ENCODE measurements at places on chromosomes 2 and 18.

- DNase-seq: no peak
These were observed 2.3 kb downstream of the ARL4C start for GRCh38 chr2:234494361-234495250.

GRCh38 chr2:177123048-177123447 is 89.5 kb upstream of the HNRNPA3 start:
- DNase-seq: no peak

DNA sequence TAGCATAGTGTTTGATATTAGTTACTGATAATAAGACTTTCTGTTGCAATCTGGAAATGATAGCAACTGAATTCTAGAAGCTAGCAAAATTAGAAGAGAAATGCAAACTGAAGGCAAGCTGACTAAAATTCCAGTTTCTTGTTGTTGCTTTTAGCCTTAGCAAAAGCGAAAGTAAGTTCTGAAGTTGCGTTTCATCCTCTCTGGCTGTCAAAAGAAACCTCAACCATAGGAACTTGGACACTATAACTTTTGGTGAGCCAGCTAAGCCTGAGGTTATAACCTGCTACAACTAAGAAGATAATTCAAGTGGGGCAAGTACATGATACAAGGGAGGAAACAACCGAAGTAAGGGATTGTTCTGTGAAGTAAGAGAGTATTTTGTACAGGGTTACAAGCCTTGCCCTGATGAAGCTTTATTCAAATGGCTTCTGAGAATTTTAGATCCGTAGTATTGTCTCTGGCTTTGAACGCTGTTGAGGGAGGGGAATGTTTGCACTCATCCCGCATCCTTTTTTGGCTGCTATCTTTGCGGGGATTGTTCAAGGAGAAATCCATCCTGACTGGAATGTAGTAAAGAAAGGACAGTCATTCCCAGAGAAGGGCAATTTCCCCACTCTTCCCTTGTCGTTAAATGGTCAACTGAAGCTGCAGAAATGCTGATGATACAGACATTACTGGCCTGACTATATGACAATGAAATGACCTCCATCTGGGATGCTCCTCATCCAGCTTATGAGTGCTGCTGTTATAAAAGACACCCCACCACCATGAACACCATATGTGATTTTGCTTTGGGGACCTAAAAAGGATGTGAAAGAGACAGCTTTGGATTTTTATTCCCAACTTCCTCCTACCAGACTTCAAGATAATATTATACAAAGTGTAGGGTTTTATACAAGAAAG is 7.0 kb upstream of the TMX3 start:
- no peak for DNase-seq

DNA sequence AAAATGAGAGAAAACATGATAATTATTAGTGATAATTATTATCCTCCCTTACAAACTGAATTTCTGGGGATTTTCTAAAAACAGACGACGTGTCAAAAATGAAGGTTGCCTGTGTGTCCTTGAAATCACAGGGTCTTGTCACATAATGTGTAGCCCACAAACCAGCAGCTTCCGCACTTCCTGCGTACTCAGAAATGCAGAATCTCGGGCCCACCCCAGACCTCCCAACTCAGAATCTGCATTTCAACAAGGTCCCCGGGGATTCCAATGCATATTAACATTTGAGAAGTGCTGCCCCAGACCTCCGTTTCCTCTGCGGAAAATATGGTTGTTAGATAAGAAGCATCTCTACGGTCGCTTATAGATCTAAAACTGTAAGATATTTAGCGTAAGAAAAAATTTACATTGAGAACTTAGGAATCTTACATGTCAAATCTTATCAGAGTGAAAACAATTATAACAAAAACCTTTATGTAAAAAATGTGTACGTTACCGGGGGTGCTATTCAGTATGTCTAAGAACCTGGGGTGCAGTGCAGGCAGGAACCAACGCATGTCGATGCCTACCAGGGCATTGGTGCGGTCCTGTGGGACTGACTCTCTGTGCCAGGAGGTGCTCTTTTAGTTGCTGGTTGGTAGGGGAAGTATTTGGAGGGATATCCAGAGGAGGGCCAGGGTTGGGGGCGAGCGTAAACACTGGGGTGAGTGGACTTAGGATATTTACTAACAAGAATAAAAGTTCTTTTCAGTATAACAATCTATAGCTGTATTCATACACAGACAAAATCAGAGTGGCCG is 15.2 kb downstream of the CDKL4 start:
- no peak for DNase-seq

DNA sequence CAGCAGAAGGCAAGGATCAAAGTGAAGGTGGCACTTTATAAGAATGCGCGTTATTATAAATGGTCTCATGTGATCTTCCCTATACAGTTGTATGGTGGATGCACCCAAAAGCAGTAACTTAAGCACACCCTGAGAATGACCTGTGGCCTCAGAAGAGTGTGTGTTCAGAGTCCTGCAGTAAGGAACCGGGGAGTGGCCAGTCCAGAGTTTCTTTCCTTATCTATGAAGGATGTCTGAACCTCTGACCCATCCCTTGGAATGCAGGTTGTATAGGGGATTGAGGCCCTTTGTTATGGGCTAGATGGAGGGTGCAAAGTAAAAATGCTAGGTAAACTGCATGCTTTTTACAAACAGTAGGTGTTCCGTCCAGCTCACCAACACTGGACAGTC is 43.6 kb upstream of the ANKRD44 start:
- no peak for DNase-seq

DNA sequence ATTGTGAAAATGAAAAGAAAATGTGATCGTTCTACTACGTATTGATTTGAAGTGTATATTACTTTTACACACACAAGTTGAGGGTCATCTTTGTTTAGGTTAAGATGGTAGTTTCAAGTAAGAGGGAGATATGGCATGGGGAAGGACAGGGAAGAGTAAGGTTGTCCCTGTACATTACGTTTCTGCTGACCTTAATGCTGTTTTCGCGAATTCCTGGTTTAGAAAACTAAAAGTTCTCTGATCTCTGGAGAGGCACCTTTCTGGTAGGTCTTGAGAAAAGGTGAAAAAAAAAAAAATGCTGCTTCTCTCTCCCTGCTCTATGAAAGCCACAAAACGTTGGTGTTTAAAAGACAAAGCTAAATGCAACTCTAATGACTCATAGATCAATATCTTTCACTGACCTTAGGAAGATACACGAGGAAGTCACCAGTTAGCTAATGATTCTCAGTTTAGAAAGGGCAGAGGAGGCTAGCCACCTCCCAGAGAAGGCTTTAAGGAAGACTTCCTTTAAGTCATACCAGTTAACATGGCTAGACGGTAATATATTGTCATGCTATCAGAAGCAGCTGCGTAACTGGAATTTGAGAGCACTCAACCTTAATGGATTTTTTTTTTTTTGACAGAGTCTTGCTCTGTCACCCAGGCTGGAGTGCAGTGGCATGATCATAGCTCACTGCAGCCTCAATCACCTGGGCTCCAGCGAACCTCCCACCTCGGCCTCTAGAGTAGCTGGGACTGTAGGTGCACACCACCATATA is 13.2 kb downstream of the TXNDC2 start:
- no peak for DNase-seq

Data from stromal cell of bone marrow (primary cell).